MV-4-11 (cell line): ENCODE measurements at places on chromosomes 4 and X.

GRCh38 chr4:89657931-89658700, 178.8 kb downstream of the SNCA start:
- no peak for DNase-seq

- peak; percentile 19 for DNase-seq
Measured at GRCh38 chrX:3815896-3816664, 102.6 kb upstream of the PRKX start.

DNA sequence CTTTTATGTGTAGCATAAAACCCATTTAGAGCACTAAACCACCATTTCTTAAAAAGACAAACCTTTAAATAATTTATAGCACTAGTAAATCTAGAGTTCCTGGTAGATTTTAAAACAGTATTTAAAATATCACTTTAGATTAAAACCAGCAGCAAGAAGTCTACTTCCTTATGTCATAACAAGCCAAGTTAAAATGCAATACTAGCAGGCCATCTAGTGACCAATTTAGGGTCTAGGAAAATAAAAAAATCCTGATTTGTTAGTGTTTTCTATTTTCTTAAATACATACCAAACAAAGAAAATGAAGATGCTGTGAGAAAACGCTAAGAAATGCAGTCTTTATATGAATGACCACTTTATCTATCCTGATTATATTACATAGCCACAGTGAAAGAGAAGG, 53.9 kb downstream of the PAPSS1 start:
- peak; percentile 41 for DNase-seq

- DNase-seq = peak; percentile 92
Measured at GRCh38 chrX:131987252-131987651, 35.9 kb upstream of the STK26 start.

- DNase-seq = no peak
Measured at GRCh38 chr4:125979950-125980349, 665.2 kb downstream of the FAT4 start.

GRCh38 chrX:8242431-8243020, 71.5 kb upstream of the VCX2 start:
- DNase-seq = no peak

DNA sequence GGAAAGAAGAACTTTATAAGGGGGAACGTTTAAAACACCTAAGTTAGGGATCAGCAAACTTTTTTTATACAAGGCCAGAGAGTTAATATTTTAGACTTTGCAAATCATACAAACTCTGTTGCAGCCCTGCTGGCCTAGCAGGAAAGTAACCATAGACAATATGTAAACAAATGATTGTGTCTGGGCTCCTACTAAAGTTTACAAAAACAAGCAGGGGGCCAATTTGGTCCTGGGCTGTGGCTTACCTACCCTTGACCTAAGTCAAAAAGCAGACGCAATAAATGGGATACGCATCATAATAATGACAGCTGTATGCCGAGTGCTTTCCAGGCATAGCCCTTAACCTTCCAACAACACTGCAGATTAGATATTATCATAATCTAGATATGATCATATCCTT, 4.9 kb downstream of the TASL start:
- DNase-seq = no peak

GRCh38 chr4:15692602-15693001, 10.3 kb upstream of the BST1 start:
- DNase-seq = no peak

- peak; percentile 8 for DNase-seq
Measured at GRCh38 chr4:16225863-16226815, at the start of gene TAPT1. TAPT1 (minus strand) TSS chr4:16226471; CDS start chr4:16226457, 14 bp downstream.
